ENCODE measurements at places on chromosomes 13 and 19.

DNA sequence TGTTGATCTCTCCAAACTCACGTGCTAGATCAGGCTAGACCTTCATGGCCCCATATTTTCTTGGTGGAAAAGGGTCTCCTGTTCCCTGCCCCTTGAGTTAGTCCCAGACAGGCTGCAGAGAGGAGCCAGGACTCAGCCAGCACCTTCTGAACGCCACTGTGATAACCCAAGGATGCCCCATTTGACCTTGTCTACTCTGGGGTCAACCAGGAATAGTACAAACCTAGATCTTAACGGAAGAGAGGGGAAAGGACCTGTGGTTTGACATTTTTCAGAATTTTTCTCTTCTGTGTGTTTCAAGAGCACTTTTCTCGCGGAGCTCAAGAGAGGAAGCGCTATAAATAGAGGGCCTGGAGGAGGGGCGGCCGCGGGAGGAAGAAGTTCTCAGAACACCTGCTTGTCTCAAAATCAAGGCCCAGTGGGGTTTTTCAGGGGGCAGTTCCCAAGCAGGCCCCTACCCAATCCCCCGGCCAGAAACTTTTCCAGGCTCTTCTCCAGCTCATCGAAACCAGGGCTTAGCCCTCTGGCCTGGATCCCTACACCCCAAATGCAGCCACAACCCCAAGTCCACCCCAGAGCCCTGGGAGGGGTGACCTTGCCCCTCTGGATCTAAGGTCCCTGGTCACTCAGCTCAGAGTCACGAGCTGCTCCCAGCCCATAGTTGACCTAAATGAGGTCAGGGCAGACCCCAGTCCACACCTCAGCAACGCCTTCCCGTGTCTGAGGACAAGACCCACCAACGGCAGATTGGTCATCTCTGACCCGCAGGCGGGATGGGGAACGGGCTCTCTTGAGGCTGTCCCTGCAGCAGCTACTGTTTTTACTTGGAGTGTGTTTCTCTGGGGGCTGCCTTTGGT lies 75.6 kb upstream of the TM9SF2 start:
- no peak for DNase-seq

GRCh38 chr13:28953714-28954418 lies 133.7 kb downstream of the MTUS2 start:
- DNase-seq, result no peak

DNA sequence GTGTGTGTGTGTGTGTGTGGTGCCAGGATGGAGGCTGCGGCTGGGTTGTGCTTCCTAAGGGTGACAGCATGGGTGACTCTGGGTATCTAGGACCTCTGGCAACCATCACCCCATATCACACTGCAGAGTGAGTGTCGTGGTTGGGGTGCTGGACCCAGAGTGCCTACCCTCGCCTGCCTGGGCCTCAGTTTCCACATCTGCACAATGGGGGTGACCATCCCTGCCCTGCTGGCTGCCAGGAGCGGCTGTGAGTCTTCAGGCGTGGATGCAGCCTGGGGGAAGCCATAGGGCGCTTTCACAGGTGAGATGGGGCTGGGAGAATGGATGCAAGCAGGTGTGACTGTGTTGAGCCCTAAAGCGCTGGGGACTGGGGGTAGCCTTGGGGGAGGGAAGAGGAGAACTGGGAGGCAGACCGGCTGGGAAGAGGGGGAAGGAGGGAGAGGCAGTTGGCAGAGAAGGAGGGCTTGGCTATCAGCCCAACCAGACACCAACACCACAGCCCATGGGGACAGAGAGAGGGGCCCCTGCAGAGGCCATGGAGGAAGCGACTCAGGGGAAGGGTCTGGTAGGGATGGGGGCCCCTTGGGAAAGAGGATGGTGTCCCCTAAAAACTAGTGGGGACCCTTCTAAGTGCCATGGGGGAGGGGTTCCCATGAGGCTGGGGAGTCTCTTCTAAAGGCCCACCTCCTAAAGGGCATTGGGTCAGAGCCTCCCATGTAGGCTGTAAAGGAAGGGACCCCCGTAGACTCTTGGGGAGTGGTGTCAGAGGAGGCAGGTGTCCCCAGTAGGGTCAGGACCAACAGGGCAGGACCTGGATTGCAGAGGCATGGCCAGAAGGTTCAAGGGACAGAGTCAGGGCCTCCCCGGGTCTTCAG lies 1.7 kb downstream of the PLPPR2 start:
- no peak for DNase-seq

GRCh38 chr13:63554157-63554556 lies 2138.5 kb upstream of the PCDH20 start:
- DNase-seq, result no peak

- DNase-seq, result no peak
Observed at GRCh38 chr19:45906221-45906620, 3.8 kb upstream of the MYPOP start.

DNA sequence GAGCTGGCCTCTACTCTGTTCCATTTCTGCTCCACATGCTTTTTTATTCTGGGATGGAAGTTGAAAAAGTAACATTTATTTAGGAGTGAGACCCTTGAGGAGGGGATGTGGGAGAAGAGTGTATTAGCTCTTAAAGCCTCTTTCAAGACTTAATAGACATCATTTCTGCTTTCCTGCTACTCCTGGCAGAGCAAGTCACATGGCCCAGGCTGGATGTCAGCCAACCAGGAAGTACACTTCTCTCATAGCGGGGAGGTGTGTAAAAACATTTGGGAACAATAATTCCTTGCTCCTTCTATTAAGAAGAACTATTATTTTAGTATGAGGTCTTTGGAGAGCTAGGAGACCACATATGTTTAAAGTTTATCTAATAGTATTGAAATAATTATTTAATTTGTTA lies 40.6 kb upstream of the FAM216B start:
- DNase-seq, result no peak

GRCh38 chr13:62643007-62643483 lies 1227.4 kb upstream of the PCDH20 start:
- no peak for DNase-seq

GRCh38 chr19:39304701-39305571 lies 8.7 kb downstream of the IFNL1 start:
- DNase-seq, result no peak

GRCh38 chr13:110687736-110688135 lies 18.2 kb downstream of the CARS2 start:
- DNase-seq, result no peak

GRCh38 chr13:110125157-110125556 lies 181.8 kb downstream of the COL4A1 start:
- DNase-seq, result no peak

- DNase-seq, result no peak
Observed at GRCh38 chr13:51848674-51849073, 3.7 kb upstream of the TMEM272 start.

DNA sequence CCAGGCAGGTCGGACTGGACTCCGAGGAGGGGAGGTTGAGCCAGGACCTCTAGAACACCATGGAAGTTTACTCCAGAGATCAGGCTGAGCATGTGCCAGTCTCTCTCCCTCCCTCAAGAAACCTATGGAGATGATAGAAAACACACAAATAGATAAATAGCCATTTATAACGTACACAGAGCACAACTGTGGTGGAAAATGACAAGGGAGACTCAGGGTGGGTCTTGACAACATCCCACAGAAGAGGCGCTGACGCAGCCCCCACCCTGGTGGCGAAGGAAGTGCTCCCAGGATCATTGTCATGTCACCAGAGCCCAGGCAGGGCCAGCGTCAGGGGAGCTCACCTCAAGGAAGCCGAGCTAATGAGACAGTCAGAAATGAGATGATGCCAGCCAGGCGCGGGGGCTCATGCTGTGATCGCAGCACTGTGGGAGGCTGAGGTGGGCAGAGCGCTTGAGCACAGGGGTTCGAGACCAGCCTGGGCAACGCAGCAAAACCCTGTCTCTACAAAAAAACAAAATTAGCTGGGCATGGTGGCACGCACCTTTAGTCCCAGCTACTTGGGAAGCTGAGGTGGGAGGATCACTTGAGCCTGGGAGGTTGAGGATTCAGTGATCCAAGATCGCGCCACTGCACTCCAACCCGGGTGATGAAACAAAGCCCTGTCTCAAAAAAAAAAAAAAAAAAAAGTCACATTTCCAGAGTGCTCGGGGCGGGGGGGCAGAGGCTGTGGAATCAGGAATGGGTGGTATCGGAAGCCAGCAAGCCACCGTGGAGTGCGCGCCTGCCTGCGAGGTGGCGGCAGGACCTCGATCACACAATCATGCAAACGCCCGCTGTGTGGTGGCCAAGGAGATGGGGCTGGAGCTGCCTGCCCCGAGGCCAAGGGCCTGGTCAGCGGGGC lies 178.4 kb downstream of the KDM4B start:
- DNase-seq, result no peak

GRCh38 chr19:35085947-35086346 lies 29.7 kb upstream of the FXYD3 start:
- DNase-seq, result no peak

GRCh38 chr13:47303626-47304025 lies 406.8 kb upstream of the HTR2A start:
- DNase-seq, result no peak

- peak; percentile 83 for DNase-seq
Observed at GRCh38 chr19:23914402-23915286, at the start of gene ZNF726. Gene ZNF726 (plus strand): TSS chr19:23914886. CDS start chr19:23914995, 109 bp downstream.

GRCh38 chr13:29887030-29887557 lies 36.7 kb upstream of the UBL3 start:
- no peak for DNase-seq

- no peak for DNase-seq
Observed at GRCh38 chr13:77274126-77274525, 52.8 kb downstream of the MYCBP2 start.

GRCh38 chr13:51590971-51591627 lies 6.8 kb downstream of the WDFY2 start:
- DNase-seq, result peak; percentile 95

DNA sequence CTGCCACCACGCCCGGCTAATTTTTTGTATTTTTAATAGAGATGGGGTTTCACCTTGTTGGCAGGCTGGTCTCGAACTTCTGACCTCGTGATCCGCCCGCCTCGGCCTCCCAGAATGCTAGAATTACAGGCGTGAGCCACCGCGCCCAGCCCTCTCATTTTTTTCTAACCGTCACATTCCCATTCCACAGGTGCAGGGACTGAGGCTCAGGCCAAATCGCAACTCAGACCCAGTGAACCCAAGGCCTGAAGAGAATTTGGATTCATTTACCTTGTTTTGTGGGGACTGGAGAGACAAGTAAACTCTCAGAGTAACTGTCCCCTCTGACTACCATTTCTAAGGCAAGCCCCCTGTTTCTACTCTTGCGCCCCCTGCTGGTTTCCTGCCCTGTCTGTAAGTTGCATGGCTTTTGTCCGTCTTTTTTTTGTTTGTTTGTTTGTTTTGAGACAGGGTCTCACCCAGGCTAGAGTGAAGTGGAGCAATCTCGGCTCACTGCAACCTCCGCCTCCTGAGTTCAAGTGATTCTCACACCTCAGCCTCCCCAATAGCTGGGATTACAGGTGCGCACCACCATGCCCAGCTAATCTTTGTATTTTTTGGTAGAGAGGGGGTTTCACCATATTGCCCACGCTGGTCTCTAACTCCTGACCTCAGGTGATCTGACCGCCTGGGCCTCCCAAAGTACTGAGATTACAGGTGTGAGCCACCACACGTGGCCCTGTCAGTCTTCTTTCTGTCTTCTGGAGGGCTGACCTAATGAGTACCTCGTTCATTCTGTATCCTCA lies 2.3 kb upstream of the STRN4 start:
- no peak for DNase-seq

GRCh38 chr13:73598020-73598712 lies 536.0 kb downstream of the KLF12 start:
- no peak for DNase-seq

- no peak for DNase-seq
Observed at GRCh38 chr13:61123538-61124289, 291.9 kb downstream of the PCDH20 start.

DNA sequence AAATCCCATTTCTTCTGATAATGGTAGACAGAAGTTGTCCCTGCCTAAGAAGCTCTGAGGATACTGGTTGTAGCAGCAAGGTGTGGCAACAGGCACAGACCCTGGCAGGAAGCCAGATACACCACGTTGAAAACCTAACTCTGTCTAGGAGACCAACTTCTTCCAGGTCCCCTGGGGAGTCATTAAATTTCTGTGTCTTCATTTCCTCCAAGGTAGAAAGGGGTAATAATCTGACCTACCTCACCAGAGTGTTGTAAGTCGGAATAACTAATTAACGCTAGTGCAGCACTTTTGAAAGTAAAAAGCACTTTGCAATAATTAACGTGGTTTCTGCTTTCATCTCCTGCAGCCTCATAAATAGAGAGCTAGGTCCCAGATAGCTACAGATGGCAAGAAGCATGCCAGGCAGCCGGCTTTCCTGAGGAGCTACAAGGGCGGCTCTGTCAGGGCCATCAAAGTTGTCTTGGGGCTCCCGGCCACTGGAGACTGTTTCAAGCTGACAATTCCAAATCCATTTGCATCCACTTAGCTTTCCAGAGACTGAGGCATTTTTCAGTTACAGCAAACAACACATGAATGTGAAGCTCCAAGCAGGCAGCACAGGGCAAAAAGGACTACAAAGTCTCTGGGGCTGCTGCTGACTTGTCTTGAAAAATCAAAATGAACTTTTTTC lies 176.2 kb downstream of the FOXO1 start:
- no peak for DNase-seq

DNA sequence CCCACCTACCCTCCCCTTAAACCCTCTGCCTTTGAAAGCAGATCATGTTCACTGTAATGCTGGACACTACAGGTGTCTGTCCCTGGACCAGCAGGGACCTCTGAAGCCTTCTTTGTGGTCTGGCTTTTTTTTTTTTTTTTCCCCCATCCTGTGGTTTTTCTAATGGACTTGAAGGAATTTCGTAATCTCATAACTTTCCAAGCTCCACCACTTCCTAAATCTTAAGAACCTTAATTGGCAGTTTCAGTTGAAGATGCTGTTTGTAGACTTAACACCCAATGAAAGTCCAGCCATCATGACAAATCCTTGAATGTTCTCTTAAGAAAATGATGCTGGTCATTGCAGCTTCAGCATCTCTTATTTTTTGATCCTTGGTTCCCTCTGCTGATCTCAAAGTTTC lies 45.0 kb upstream of the LRCH1 start:
- no peak for DNase-seq

DNA sequence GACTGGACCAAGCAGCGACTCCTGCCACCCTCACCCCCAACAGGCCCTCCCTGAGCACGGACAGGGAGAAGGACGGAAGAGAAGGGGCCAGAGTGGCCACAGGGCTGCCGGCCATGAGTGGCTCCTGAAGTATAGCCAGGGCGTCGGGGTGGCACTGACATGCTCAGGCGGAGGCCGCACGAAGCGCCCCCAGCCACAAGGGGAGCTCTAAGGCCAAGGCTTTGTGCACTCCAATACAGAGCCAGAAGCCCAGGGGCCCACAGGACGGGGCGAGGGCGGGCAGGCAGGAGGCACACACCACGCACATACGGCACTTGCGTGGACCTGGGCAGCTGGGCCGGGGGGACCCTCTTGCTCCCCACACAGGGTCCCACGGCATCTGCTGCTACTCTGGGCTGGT lies 52.0 kb downstream of the KLF2 start:
- no peak for DNase-seq

DNA sequence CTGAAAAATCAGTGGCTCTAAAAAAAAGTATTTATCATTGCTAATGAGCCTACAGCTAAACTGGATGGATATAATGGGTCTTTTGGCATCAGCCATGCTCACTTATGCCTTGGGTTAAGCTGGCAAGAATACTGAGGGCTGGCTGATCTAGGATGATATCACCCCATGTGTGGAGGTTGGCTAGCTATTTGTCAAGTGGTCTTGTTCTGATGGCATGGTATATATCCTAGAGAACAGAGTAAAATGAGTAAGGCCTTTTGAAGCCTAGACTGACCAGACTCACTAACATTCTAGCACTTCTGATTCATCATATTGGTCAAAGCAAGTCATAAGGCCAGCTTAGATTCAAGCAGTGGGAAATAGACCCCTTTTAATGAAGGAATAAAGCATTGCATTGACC lies 383.0 kb downstream of the SLITRK1 start:
- no peak for DNase-seq

GRCh38 chr13:24503379-24503696 lies 9.2 kb downstream of the PARP4 start:
- no peak for DNase-seq
